Urinary bladder (tissue), 4 donors: ENCODE measurements at places on chromosomes 3 and 15.

GRCh38 chr3:195907684-195907933 is 742 bp downstream of the TNK2 start:
- DNase-seq: no peak

GRCh38 chr15:36797128-36797527 is 217.7 kb downstream of the CDIN1 start:
- DNase-seq: no peak

- no peak for DNase-seq
Observed at GRCh38 chr15:92495446-92495845, 101.8 kb downstream of the ST8SIA2 start.

GRCh38 chr15:78033864-78034263 is 43.6 kb downstream of the TBC1D2B start:
- no peak for DNase-seq

GRCh38 chr3:172666181-172666872 is 44.5 kb downstream of the NCEH1 start:
- DNase-seq: no peak

- no peak for DNase-seq
Observed at GRCh38 chr3:37943631-37944314, 46.8 kb upstream of the VILL start.

DNA sequence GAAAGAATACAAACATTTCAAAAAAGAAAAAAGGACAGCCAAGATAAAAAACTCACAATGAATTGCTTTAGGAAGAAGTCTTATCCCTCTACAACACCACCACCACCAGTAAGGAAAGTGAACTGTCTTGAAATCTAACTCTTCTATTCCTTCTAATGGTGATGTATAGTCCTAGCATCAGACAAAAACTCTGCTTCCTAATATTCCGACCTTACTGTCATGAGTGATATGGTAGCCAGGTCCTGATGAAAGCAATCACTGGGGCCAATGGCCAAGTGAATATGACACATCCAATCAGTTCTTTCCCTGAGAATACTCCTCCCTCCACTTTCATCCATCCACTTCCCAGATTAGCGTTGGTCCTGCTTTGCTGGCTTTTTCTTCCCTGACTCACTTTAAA is 14.8 kb downstream of the GK5 start:
- no peak for DNase-seq

GRCh38 chr3:151483488-151483887 is 22.6 kb upstream of the IGSF10 start:
- DNase-seq: no peak

- peak; percentile 46 for DNase-seq
Observed at GRCh38 chr3:127002195-127003174, 19.6 kb downstream of the PLXNA1 start.

DNA sequence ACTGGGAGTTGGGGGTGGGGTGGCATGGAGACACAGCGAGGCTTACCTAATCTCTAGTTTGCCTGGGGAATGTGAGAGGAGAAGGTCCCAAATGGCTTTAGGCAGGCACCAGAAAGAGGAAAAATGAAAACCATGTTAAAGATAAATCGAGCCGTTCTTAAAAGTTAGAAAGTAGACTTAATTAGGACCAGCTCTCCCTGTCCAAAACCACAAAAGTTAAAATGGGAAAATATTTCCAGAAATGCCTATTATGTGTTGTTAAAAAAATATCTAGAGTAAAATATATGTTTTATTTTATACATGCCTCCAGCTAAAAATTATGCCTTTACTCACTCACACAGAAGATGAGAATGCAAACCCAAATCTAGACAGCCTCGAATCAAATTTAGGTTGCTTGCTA is 50.1 kb downstream of the LRTM1 start:
- no peak for DNase-seq

DNA sequence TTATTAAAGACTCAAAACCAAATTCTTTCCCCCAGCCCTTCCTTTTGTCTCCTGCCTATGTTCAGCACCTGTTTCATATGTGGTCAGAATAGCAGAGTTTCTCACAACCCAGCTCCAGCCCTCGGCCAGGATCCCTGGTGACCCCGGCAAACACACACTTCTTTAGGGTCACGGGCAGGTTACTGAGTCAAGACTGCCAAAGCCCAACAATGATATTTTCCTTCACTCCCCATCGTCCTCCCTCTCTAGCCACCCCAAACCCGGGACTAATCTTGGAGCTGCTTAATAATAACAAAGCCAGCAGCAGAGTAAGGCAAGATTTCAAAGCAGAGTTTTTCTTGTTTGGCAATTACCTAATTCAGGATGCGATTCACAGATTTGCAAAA is 25.5 kb downstream of the RARB start:
- DNase-seq: no peak

DNA sequence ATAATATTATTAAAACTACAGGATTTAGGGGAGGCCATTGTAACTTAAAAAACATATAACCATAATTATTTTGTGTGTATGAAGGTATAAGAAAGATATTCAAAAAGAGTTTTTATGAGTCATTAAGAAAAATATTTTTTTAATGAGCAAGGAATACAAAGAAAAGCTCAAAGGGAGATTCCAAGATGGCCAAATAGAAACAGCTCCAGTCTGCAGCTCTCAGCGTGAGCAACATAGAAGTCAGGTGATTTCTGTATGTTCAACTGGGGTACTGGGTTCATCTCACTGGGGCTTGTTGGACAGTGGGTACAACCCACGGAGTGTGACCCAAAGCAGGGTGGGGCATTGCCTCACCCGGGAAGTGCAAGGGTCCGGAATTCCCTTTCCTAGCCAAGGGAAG is 336.1 kb downstream of the TBL1XR1 start:
- DNase-seq: no peak

- DNase-seq: no peak
Observed at GRCh38 chr3:43055393-43055792, 50.5 kb downstream of the POMGNT2 start.

DNA sequence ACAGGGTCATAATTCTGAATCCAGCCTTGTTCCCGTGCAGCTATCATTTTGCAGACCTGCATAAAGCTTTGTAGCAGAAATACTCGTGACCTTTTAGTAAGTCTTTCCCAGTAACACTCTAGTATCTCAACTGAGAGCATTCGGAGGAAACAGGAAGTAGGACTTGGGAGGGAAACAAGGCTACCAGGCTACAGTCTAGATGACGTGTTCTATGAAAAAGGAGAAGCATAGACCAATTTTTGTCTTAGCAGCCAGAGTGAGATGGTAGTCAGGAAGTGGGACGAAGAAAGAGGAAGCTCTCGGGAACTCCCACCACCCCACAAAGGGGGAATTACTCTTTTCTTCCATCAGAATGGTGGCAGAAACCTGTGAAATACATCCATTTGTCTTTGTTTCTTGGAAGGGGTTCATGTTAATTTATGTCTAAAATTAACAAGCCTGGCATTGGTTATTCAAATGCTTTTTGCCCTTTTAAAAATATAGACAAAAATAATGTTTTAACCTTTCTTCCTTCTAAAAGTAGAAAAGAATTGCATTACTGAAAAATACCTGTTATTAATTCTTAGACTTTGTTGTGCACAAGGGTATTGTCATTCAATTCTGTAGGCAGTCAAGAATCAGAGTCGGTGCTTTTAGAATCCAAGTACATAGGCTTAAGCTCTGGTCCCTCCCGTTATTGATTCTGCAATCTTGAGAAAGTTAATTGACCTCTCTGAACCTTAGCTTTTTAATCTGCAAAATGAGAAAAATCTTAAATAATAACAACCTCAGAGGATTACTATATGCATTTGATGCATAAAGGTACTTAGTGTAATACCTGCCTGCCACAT is 1.6 kb upstream of the SUCNR1 start:
- DNase-seq: no peak

DNA sequence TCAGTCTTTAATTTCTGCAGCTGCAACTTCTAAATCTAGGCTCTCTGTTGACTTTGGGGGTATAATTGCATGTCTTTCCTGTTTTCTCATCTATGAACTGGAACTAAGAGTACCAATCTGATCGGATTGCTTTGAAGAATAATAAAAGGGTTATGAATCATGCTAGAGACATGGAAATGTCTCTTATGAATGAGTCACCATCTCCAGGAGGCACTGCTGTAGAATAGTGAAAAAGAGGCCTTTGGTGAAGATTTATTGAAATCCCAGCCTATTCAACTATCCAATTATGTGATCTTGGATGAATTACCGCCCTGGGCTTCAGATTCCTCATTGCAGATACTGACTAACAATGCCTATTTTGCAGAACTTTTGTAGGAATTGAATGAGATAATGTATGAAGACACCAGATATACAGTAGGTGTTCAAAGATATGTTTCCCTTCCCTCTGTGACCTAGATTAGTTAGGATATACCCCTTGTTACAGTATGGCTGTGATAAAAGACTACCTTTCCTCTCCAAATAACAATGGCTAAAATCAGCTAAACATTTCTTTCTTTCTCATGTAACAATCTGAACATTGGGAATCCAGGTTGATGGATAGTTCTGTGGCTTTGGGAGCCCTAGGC is 11.5 kb upstream of the CMTM8 start:
- DNase-seq: no peak
